ENCODE measurements at places on chromosomes 5 and 9.

- no peak for DNase-seq
Observed at GRCh38 chr5:123835421-123835820, 323.4 kb downstream of the CSNK1G3 start.

DNA sequence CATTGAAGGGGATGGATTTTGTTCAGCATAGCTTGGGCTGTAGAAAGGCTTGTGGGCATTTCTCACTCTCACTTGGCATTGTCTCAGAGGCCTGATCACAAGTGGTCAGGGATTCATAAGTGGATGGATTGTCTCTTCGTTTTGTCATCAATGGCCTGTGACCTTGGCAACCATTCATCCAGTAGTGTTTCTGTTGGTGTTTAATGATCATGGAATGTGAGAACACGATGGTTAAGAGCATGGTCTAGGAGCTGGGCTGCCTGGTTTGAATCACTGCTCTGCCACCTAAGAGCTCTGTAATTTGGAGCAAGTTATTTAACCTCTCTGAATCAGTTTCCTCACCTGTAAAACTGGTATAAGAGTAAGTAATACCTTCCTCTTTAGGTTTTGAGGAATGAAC lies 430.1 kb upstream of the MEF2C start:
- DNase-seq = peak; percentile 8

- DNase-seq = no peak
Observed at GRCh38 chr9:92512622-92513021, 23.2 kb downstream of the ECM2 start.

DNA sequence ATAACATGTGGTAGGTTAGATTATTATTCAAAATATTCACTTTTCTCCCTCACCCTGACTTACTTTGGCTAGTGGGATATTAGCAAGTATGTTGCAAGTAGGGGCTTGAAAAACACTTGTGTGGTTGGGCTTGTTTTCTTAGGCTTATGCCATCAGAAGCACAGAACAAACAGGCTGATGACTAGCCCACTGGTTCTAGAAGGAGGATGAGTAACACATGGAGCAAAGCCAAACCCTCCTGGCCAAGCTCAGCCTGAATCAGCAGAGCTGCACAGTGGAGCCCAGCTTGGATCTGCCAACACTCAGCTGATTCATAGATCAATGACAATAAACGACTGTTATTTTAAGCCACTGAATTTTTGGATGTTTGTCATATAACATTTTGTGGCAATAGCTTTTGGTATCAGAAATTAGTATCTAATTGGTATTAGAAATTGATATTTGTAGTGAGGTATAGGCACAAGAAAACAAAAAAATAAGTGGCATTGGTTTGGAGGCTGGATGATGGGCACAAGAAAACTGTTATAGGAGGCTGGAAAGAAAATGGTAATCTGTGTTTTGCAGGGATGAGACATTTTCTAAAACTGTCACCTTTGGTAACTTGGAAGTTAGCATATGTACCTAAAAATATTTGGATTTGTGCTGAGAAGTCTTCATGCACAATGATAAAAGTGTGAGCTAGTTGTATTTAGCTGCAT lies 46.1 kb upstream of the ZBED3 start:
- DNase-seq = peak; percentile 84

DNA sequence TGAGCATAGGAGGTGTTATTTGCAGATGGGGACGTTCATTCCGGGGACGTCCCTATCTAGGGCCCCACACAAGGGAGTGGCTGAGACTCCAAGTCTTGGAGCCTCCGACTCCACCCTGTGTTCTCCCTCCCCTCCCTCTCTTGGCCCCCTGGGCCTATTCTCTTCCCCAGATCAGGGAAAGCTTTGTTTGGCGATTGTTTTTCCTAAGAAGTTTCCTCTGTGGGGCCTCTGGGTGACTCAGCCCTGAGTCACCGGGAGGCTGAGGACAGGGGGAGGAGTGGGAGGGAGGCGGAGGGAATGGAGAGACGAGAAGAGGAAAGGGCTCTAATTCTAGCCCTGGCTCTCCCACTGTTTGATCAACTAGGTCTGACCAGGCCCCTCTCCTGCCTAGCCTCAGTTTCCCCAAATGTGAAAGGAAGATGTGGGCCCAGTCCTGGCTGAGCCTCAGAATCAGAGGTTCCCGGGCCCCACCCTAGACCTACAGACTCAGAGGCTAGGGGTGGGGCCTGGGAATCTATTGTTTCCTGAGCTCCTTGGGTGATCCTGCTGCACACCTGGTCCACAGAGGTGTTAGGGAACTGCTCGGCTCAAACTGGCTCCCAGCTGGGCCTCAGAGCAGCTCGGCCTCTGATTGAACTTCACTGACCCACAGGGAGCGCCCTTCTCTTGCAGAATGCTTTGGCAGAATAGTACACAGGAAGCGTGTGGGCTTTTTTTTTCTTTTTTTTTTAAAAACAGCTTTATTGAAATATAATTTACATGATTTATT lies 19.2 kb downstream of the GSN start:
- DNase-seq = peak; percentile 89

- DNase-seq = no peak
Observed at GRCh38 chr5:35198686-35199085, 31.6 kb downstream of the PRLR start.

GRCh38 chr9:93525476-93525875 lies 50.9 kb upstream of the PHF2 start:
- no peak for DNase-seq

- DNase-seq = peak; percentile 83
Observed at GRCh38 chr9:131732061-131732526, 7.8 kb downstream of the RAPGEF1 start.

GRCh38 chr9:82334286-82334685 lies 345.7 kb downstream of the SPATA31D1 start:
- DNase-seq = no peak

DNA sequence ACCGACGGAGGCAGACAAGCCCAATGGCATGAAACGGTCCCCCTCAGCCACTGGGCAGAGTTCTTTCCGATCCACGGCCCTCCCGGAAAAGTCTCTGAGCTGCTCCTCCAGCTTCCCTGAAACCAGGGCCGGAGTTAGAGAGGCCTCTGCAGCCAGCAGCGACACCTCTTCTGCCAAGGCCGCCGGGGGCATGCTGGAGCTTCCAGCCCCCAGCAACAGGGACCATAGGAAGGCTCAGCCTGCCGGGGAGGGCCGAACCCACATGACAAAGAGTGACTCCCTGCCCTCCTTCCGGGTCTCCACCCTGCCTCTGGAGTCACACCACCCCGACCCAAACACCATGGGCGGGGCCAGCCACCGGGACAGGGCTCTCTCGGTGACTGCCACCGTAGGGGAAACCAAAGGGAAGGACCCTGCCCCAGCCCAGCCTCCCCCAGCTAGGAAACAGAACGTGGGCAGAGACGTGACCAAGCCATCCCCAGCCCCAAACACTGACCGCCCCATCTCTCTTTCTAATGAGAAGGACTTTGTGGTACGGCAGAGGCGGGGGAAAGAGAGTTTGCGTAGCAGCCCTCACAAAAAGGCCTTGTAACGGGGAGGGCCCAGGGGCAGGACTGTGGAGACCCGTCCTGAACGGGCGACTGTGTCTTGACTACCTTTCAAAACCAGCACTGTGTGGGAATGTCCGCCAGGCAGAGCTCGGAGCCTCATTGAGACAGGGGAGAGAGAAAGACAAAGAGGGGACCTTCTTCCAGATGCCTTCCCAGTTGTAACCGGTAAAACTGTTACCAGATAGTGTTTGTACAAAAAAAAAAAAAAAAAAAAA lies 29.9 kb downstream of the CD180 start:
- no peak for DNase-seq

- DNase-seq = no peak
Observed at GRCh38 chr9:117929868-117930267, 225.7 kb downstream of the TLR4 start.

- no peak for DNase-seq
Observed at GRCh38 chr5:107203243-107203642, 467.5 kb downstream of the EFNA5 start.

- DNase-seq = peak; percentile 72
Observed at GRCh38 chr5:10307206-10308148, at the start of gene CMBL. Gene CMBL (minus strand): TSS chr5:10307902. CDS start chr5:10290762, 17,140 bp downstream.

DNA sequence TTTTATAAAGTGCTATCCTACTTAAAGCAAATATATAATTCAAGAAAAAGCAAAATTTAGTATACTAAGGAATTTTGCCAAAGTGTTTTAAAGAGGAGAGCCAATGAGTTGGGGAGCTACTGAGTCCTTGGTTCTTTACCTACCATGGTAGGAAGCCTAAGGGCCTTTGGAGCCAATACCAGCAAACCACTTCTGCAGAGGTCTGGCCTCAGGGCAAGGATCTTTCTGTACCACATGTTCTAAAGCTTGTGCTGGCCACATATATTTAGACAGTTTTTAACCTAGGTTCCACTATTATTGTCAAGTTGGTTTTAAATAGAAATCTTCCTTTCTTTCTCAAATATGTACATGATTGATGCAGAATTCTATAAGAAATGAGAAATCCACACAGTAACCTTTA lies 172.3 kb upstream of the NREP start:
- no peak for DNase-seq

- DNase-seq = no peak
Observed at GRCh38 chr5:42676362-42676761, 80.3 kb upstream of the CCDC152 start.

DNA sequence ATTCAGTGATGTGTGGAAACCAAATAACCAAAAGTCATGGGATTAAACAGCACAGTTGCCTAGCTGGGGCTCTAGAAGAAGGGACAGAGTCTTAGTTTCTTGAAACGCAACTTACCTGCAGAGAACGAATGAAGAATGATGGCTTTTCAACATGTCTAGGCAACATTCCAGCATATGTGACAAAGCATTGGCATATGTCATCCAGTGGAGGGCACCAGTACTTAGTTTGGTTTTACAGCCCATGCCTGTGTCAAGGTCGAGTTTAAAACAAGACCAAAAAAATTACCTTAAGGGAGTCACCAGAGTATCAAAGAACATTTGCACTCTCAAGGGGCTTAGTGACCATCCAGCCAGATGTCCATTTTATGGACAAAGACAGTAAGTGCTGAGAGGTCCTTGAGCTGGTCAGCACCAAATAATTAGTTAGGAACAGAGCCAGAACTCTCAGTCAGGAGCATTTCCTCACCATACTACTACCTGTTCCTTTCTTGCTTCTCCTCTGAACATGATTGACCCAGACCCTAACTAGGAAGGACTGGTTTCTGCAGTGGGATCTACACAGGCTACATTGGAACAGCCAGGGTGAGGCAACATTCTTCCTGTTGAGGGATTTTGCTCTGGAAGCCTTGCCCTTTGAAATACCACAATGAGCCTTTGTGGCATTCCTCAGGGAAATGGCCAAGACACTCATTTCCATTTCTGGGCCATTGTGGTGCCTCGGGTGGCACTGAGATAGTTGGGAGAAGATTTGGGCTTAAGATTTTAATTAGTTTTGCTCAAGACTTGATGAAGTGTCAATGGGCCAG lies 75.4 kb upstream of the ANKH start:
- no peak for DNase-seq

- no peak for DNase-seq
Observed at GRCh38 chr9:16484180-16484579, 386.3 kb downstream of the BNC2 start.

- DNase-seq = no peak
Observed at GRCh38 chr5:131488463-131488862, 146.6 kb downstream of the RAPGEF6 start.

DNA sequence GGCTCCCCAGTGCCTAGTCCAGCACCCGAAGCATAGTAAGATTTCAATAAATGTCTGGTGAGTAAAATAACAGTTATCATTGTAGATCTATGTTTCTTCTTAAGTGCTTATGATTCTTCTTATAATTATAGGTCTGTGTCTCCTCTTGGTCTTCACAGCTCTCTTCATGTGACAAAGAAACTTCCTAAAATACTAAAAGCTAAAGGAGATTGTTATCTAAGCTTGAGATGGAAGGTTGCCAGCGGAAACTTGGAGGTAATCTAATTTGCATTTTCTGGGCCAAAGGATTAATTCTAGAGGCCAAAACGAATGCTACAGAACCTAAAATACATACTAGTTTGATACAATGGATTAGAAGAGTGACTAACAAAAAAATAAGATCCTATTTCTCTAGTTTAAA lies 13.6 kb upstream of the ARHGAP26 start:
- no peak for DNase-seq

DNA sequence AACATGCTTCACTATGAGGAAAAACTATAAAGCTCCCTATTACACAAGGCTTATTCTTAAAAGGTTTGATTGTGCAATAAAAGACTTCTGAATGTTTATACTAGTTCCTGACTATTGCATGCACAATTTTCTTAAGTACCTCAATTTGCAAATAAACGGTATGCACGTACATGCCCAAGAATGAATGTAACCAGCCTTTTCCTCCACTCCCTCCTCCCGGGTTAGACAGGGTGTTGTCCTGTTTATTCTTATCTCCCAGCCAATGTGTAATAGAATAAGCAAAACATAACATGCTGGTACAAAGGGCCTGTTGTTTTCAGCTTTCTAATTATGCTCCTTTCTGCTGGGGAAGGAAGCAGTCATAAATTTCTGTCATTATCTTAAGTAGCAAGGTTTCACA lies 79.1 kb downstream of the AOPEP start:
- peak; percentile 75 for DNase-seq

GRCh38 chr9:86353655-86354010 lies 577 bp downstream of the TUT7 start:
- DNase-seq = no peak

DNA sequence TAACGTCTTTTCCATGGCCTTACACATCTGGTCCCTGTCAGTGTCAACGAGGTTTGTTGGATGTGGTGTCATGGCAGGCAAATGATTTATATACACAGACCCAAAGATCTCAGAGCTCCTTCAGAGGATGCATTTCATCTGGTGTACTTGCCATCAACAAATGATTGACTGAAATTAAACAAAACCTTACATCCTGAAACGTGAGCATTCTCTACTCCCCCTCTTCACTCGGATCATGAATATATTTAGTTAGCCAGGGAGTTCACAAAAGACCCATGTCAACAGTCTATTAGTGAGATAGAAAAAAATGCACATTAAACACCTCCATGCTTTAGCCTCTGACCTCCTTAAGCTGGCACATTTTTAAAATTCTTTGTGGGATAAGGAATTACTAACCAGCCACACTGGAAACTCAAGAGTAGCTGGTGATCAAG lies 215.6 kb downstream of the EFNA5 start:
- DNase-seq = peak; percentile 34

- DNase-seq = no peak
Observed at GRCh38 chr9:23945897-23946296, 119.9 kb upstream of the ELAVL2 start.

DNA sequence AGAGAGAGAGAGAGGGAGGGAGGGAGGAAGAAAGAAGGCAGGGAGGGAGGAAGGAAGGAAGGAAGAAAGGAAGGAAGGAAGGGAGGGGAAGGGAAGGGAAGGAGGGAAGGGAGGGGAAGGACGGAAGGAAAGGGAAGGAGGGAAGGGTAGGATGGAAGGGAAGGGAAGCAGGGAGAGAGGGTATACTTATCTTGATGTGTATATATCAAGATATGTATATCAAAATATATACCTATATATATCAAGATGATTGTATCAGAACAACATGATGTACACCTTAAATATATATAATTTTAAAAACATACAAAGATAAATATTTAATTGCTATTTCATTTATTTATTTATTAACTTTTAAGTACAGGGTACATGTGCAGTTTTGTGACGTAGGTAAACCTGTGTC lies 96.8 kb upstream of the ADAMTS16 start:
- DNase-seq = no peak

Data from AG08396 (cell line).